Ascending aorta (tissue), 2 donors: ENCODE measurements at places on chromosomes 7 and 10.

DNA sequence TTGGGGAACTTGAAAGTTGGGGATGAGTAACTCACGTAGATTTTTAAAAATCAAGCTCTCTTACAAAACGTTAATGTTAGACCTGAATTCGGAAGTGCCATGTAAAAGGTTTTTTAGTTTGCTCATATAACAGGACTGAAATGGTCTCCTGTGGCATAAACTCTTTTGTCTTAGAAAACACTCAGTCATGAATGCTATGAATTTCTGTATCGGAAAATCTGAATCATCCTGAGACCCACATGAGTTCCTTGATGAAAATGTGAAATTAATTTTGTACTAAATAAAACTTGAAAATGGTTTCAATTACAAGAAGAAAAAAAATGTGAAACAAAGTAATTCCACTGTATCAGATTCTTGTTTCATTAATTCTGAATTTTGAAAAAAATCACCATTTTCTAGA is 134.8 kb upstream of the BMPER start:
- no peak for DNase-seq

DNA sequence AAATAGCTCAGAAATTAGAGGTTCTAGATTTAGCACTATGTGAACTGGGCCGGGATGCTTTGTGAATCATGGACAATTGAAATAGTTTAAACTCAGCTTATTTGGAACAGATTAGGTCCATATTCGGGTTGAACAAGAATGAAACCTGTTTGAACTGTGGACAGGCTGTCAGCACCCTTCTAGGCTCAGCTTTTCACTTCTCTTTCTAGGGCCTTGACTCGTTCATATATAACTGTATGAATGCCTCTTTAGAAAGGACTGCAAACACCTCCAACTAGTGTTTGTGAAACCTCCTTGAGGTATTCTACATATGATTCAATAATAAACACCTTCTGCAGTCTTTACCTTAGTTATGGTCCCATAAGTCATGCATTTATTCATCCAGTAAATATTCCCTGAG is 115.6 kb downstream of the REEP3 start:
- DNase-seq: no peak

DNA sequence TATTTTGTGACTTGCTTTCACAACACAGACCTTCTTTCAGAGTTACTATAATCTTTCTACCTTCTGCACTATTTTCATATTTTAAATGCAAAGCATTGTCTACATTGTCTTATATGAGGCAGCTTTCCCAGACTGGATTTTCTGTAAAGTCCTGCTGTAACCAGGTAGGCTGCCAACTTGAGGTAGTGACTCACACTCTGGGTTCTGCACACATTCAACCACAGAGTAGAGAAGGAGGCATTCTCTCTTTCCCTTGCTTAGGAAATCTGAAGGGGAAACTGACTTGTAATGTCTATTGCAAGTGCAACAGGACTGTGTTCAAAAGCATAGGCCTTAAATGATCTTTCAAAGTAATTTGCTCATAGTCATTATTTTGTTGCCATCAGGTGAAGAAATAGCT is 461.4 kb downstream of the GRM8 start:
- DNase-seq: no peak

DNA sequence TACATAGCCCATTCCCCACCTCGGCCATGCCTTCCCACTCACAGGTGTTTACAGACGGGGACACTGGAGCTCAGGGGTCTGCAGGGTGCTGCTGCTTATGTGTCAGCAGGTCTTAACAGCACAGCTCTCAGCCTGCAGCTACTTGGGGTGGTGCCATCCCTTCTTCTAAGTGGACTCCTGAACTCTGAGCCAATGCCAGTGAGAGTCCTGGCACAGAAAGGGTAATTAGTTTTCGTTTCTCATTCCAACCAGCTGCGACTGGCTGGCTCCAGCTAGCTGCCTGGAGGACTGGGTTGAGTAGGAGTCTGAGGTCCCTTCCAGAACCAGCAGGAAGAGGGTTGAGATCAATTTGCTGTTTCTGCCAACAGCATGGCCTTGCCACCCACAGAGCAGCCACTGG is 88.3 kb upstream of the AGK start:
- DNase-seq: no peak

- no peak for DNase-seq
These were observed 1.4 kb upstream of the KLF6 start for GRCh38 chr10:3786295-3787015.

DNA sequence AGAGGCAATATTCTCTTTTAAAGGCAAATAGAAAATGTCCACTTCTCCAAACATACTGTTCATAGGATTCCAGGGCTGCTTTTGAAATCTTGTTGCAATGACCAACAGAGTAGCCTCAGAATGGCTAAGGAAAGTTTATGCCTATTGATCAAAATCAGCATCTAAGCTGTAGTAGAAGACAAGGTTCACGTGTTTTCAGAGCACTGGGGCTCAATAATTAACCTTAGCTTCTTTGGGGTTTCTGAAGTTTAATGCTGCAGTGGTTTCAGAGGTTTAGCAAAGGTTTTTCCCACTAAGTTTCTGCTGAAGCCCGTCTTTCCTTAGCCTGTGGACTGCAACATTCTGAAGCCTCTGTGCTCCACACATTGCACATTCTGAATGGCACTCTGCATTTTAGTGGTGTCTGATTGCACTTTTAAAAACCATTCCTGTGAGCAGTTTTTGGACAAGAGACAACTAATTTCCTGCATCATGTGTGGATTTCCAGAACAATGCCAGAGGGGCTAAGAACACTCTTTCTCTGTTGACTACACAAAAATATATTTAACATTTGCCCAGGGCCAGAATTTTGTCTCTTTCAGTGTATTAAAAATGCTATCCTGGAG is 342.5 kb downstream of the PTEN start:
- DNase-seq: no peak

DNA sequence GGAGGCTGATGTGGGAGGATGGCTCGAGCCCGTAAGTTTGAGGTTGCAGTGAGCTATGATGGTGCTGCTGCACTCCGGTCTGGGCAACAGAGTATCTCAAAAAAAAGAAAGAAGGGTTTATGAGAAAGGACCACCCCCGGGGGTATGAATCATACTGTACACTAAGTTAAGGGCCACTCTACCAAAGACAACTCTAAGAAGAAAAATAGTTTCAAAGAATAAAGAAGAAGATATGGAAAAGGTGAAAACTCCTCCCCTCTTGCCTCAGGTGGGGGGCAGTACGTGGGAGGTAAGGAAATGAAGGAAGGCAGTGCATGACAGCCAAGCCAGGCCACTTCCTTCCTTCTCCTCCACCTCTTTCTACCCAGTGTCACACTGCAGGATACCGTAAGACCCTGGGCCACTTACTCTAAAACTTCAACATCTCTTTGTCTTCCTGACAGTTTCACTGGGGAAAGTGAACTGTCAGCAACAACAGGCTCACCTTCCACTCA is 61.3 kb downstream of the PIP4K2A start:
- no peak for DNase-seq

GRCh38 chr7:116013675-116014074 is 16.9 kb downstream of the TFEC start:
- no peak for DNase-seq

DNA sequence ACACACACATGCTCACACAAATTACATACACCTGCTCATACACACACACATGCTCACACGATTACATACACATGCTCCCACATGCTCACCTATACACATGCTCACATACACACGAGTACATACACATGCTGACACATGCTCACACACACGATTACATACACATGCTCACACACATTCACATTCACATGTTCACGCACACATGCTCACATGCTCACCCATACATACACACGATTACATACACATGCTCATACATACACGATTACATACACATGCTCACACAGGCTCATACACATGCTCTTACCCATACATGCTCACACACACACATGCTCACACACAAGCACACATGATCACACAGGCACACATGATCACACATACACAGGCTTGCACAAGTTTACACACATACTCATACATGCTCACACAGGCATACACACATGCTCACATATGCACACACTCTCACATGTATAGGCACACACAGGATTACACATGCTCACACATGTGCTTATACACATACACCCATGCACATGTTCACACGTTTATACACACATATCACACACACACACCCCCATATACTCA is 118.5 kb downstream of the PAXIP1 start:
- DNase-seq: no peak

- no peak for DNase-seq
These were observed 449.9 kb downstream of the POM121L12 start for GRCh38 chr7:53485354-53485753.

DNA sequence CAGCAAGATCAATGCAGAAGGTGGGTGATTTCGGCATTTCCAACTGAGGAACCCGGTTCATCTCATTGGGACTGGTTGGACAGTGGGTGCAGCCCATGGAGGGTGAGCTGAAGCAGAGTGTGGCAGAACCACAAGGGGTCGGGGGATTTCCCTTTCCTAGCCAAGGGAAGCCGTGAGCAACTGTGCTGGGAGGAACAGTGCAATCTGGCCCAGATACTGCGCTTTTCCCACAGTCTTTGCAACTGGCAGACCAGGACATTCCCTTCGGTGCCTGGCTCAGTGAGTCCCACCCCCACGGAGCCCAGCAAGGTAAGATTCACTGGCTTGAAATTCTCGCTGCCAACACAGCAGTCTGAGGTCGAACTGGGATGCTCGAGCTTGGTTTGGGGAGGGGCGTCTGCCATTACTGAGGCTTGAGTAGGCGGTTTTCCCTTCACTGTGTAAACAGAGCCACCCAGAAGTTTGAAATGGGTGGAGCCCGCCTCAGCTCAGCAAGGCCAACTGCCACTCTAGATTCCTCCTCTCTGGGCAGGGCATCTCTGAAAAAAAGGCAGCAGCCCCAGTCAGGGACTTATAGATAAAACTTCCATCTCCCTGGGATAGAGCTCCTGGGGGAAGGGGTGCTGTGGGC is 58.6 kb upstream of the SLC26A5 start:
- no peak for DNase-seq

GRCh38 chr10:71297343-71297742 is 21.7 kb upstream of the SLC29A3 start:
- DNase-seq: no peak

DNA sequence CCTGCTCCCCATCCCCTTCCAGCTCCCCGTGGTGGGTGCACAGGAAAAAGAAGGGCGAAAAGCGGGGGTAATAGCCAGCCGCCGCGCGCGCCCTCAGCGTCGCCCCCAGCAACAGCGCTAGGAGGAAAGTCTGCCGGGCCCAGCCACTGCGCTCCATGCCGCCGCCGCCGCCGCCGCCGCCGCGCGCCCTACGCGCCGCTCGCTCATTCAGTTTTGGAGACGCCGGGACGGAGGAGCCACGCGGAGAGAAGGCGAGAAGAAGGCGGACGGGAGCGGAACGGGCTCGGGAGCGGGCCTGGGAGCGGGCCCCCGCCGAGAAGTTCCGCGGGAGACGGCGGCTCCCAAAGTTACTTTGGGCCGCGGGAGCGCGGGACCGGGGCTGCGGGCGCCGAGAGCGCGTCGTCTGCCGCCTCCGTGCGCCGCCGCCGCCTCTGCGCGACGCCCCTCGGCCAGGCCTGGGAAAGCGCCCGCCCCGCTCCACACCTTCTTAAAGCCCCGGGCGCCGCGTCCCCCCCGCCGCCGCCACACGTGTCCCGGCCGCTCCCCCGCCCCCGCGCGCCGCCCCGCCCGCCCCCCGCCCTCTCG is at the start of gene RELN:
TSS of gene RELN (minus strand) at position 459 of the 585 bp plus-strand sequence. CDS start at position 157, 302 bp downstream.
- no peak for DNase-seq

DNA sequence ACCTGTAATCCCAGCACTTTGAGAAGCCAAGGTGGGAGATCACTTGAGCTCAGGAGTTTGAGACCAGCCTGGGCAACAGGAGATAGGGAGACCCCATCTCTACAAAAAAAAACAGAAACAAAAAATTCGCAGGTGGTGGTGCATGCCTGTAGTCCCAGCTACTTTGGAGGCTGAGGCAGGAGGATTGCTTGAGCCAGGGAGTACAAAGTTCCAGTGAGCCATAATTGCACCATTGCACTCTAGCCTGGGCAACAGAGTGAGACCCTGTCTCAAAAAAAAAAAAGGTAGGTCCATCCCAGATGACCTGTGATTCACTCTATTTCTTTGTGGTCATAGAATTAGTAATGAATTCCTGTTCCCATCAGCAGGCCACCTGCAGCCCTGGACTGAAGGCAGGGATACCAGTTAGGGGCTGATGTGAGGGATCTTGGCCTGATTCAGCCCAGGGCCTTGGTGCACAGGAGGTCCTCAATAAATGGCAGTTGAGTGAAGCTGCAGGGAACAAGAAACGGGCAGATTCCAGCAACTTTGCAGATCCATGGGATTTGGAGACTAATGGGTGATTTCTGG is at the start of gene MYH16:
TSS of gene MYH16 (plus strand) at position 364 of the 570 bp plus-strand sequence.
- no peak for DNase-seq

GRCh38 chr7:4460597-4460996 is 221.5 kb upstream of the FOXK1 start:
- no peak for DNase-seq

DNA sequence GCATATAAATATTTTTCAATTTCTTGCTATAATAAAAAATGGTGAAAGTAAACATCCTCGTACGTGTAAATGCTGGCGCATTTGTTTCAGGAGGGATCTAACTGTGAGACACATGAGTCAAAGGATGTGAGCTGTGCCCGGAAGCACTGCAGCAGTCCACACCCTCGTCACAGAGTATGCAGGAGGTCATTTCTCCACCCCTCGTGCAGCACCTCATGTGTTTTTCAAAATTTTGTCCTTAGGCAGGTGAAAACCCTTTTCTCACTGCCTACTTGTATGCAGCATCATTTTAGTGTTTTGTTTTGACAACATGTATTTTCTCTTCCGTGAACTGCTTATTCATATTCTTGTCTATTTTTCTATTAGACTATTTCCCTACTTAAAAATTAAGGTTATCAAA is 162.7 kb downstream of the AVL9 start:
- no peak for DNase-seq

DNA sequence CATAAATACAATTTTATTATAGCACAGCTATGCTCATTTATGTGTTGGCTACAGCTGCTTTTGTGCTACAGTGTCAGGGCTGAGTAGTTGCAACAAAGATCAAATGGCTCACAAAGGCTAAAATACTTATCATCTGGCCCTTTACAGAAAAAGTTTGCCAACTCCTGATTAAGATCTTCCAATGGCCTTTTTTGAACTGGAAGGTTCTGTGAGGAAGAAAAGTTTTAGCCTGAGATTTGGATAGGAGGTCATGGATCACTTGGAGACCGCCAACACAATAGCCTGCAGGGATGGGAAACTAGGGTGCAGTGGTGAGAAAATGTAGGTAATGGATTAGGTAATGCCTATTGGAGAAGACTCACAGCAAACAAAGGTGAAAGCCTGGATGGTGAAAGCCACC is 169.8 kb downstream of the NOC3L start:
- no peak for DNase-seq

DNA sequence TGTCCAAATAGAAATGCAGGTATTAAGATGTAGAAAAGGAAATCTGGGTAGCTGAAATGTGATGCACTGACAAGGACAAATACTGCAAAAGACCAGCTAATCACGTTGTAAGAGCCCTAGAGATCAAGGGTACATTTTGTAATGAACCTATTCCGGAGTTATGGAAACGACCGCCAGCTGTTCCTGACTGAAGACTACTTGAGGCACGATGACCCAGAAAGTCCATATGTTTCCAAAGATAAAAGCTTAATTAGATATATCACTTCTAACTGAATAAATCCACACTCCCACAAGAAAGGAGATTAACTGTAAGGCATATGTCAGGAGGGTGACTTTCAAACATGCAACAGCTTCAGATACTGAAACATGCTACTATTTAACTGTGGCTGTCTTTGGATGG is 253.5 kb downstream of the NSUN6 start:
- no peak for DNase-seq

- DNase-seq: no peak
These were observed 84.5 kb downstream of the SRPK2 start for GRCh38 chr7:105304040-105304895.

GRCh38 chr7:90201500-90202195 is 9.9 kb upstream of the STEAP2 start:
- DNase-seq: no peak
